ENCODE measurements at places on chromosomes 5 and 9. TPM values are rescaled to one million over a fixed set of nuclear protein-coding genes. Genes with fewer than 3 reads are reported as not detected.

GRCh38 chr5:93673316-93673954 lies 68.0 kb downstream of the POU5F2 start:
- no peak for DNase-seq

- DNase-seq = peak; percentile 48
Observed at GRCh38 chr5:131635684-131636572, 899 bp upstream of the RAPGEF6 start.

- no peak for DNase-seq
Observed at GRCh38 chr5:96826071-96826470, 18.3 kb upstream of the ERAP1 start.

DNA sequence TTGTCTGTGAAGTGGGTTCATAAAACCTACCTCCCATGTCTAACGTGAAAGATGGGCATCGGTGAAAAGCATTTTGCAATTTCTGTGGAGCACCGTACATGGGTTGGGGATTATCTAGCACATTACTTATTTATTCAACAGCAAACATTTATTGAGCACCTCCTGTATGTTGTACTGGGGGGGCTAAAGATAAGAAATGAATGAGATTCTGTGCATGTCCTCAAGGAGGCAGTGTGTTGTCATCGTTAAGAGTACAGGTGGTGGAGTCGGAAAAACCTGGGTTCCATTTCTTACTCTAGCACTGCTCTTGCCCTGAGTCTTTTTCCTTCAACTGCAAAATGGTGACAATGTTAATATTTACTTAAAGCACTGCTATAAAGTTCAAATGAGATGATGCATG lies 30.4 kb upstream of the DENND1A start:
- no peak for DNase-seq

GRCh38 chr9:88659126-88659525 lies 124.1 kb downstream of the NXNL2 start:
- DNase-seq = no peak

DNA sequence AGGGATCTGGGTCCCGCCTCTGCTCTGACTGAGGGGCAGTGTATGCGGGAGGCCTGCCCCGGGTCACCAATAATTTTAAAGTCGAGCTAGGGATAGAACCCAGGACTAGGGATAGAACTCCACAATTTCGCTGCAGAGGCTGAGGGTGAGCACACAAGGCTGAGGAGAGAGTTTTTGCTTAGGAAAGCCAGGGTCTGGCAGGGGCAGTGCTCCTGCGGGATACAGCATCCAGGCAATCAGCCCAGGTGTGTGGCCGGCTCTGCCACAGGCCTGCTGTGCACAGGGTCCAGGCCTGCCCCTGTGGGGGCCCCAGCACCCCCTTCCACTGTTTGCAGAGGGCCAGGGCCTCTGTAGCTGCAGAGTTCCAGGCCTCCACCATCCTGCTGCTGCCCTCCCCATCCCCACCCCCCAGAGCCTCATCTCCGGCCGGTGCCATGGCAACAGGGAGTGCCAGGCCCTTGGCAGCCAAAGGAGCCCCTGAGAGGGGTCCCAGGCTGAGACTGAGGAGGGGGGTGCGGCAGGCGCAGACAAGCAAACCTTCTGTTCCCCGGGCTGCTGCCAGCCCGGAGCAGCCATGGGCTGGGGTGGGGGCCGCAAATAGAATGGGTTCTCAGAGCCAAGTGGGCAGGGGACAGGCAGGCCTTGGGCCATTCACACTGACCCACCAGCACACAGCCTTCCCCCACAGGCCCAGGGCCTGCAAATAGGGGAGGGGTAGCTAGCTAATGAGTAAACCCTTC lies 8.6 kb downstream of the PDGFRB start:
- no peak for DNase-seq

- peak; percentile 13 for DNase-seq
Observed at GRCh38 chr9:33426843-33427293, 20.5 kb downstream of the AQP3 start.

DNA sequence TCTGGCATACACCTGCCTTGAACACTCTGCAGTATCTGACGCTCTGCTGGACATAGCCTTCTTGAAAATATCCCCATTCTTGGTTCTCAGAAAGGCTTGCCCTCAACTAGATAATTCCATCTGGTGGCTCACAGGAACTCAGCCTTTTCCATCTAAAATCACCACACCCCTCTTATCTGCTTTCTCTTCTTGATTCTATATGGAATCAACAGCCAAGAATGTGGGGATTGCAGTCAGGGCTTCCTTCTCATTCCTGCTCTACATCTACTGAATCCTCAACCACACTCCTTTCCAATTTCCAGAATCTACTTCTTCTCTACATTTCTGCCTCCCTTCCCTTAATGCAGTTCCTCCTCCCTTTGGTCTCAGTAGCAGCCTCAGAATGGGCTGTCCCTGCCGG lies 170.1 kb downstream of the SEMA5A start:
- DNase-seq = no peak

DNA sequence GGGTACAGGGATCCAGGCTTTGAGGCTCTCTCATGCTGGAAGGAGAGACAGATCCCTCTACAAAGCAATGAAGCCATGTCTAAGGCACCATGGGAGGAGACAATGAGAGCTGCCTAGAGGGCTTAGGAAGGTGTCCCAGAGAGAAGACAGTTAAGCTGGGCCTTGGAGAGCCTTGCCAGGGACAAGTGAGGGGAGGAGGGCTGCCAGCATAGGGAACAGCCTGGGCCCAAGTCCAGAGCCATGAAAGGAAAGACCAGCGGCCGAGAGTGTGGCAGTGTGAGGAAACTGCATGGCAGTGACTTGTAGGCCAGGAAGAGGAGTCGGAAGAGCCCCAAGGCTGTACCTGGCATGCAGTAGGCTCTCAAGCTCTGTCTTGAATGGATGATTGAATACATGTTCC lies 88.5 kb downstream of the PSD2 start:
- DNase-seq = no peak

- DNase-seq = no peak
Observed at GRCh38 chr5:139740138-139740991, 55.2 kb upstream of the PSD2 start.

DNA sequence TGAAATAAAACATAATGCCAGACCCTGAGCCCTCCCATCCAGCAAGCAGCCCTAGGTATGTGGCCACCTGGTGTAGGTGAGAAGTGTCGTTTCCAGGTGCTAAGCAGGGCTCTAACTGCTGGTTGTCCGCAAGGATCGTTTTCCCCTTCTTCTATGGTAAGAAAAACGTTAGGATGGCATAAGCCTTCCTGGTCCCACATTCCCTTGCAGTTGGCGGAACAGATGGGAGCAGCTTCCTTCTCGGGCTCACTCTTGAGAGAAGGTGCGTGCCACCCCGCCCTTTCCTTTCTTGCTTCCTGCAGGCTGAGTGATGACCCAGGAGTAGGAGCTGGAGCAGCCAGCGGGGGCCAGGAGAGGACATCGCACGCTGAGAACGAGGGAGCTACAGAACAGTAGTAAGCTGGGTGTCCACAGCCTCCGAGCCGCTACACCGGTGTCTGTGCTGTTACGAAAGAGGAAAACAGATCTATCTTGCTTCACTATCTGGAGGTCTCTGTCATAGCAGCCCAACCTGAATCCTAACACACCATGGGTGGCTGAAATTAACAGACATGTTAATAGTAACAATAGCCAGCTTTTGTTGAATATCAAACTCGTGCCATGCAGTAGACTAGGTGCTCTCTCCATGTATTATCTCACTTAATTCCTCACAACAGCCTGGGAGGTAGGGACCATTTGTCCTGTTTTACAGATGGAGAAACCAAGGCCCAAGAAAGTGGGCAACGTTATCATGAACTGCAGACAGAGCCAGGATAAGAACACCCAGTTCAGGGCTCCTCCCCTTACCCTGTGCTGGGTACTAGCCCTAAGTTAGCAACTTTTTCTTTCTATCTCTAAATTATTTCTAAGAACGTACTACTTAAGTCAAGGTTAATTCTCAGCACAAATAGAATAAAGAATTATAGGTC lies 139.8 kb downstream of the COL23A1 start:
- no peak for DNase-seq

- no peak for DNase-seq
Observed at GRCh38 chr9:130962418-130963316, 23.6 kb upstream of the FIBCD1 start.

- DNase-seq = no peak
Observed at GRCh38 chr5:167643631-167644280, 647.7 kb upstream of the WWC1 start.

TLR4 gene
- total RNA-seq = 0.83 TPM

IER5L gene
- total RNA-seq = 3.6 TPM

CXCL14 gene
- total RNA-seq = not detected

MZB1 gene
- 0.93 TPM for total RNA-seq

RLN1 gene
- total RNA-seq = 5.9 TPM

CNTLN gene
- total RNA-seq = 0.11 TPM
